ENCODE measurements at places on chromosomes 13 and 19. TPM values are rescaled to one million over a fixed set of nuclear protein-coding genes. Genes with fewer than 3 reads are reported as not detected.
A peak's percentile ranks its signal among the peaks of the same experiment; 100 is the strongest.

DNA sequence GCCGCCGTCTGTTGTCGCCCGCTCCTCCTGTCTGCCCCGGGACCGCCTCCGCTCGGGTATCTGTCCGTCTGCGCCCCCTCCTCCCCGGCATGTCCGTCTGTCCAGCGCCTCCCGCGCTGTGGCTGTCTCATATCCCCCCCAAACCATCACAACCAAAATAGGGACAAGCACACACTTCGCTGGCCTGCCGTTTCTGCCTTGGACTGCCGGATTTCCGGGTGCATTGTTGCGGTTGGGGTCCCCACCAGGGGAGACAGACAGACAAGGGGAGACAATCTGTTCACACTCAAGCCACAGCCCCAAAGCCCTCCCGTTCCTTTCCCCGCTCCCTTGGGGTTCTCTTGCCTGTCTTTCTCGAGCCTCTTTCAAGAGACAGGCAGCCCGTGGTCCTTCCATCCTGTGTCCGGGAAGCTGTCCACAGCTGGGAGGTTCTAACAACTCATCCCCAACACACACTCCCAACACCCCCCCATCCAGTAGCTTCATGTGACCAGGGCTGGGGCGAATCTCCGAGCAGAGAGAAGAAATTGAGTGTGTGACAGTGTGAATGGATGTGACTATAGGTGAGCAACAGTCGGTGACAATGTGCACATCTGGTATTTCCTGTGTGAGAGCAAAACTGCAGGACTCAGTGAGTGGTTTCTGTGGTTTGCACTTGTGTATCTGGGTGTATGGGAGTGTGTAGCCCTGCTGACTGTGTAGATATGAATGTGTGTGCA lies 16.5 kb upstream of the FOSB start:
- peak; percentile 58 for DNase-seq

- DNase-seq = no peak
These were observed 2.9 kb downstream of the LRCH1 start for GRCh38 chr13:46555722-46556417.

DNA sequence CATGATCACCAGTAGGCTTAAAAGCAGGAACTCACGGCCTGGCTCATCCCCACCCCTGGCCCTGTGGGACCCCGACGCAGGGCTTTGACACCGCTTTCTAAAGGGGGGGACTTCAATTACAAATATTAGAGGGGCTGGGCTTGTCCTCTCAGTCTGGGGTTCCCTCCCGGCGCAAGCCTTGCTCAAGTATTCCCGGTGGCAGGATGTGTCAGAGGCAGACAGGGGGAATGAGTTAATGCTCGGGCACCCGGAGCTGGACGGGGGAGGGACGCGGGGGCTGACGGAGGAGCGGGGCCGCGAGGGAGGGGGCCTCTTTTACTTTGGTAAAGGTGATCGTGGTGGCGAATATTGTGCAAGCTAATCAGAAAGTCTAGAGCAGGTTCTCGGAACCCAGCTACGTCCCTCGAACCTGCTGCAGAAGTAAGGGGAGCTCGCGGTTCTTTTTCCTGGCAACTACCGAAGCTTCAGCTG lies 1.1 kb downstream of the FGF14 start:
- no peak for DNase-seq

The NKPD1 gene
- polyA plus RNA-seq = not detected

DNA sequence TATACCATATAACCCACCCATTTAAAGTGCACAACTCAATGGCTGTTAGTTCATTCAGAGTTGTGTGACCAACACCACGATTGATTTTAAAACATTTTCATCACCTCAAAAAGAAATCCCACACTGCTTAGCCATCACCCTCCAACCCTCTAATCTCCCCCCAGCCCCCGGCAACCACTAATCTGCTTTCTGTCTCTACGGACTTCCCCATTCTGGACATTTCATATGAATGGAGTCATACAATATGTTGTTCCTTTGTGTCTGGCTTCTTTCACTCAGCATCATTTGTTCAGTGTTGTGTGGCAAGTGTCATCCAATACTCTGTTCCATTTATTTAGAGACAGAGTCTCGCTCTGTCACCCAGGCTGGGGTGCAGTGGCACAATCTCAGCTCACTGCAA lies 4.0 kb upstream of the PNMA8B start:
- no peak for DNase-seq

DNA sequence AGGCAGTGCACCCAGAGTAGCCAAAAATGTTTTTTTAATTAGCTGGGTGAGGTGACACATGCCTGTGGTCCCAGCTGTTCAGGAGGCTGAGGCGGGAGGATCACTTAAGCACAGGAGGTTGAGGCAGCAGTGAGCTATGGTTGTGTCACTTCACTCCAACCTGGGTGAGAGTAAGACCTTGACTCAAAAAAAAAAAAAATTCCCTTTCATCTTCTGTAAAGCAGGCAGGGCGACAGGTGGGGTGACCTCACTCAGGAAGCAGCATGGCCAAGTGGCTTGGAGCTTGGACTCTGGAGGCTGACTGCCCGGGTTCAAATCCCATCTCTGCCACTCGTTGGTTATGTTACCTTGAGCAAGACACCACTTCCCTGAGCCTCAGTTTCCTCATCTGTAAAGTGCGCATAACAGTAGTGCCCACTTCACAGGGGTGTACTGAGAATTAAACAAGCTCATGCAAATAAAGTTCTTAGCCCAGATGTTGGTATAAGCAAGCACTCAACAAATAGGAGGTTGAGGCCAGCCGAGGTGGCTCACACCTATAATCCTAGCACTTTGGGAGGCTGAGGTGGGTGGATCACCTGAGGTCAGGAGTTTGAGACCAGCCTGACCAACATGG lies 48.3 kb downstream of the MAP4K1 start:
- DNase-seq = no peak

DNA sequence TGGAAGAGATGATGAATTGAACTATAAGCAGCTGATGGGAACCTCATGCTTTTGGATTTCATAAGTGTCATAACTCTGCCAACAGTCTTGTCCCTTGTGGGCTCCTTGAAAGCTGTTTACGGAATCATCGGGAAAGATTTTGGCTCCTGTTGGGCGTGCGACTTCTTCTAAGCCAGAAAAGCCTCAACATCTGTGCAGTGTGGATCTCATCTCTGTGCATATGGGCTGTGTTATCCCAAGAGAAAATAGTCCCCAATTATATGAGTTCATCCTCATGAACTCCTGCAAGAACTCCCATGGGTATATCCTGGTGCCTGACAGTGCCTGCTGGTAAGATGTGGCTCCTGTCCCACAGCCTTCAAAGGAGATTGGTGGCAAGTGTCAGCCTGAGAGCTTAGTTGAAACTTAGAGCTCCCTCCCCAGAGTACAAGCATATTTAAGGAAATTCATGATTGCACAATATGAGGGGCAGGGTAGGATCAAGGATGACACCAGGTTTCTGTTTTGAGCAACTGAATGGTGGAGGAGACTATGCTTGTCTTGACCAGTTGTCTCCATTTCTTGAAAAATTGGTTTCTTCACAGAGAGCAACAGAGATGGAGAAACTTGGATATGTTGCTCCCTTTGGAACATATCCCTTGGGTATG lies 243.5 kb downstream of the ITGBL1 start:
- DNase-seq = no peak

The FUT1 gene
- polyA plus RNA-seq = 0.03 TPM

The VMAC gene
- polyA plus RNA-seq = 4.3 TPM

GRCh38 chr19:903266-903797 lies 9.7 kb downstream of the R3HDM4 start:
- DNase-seq = no peak

The PDCD5 gene
- 84.5 TPM for polyA plus RNA-seq

- no peak for DNase-seq
These were observed 199.6 kb downstream of the UQCRFS1 start for GRCh38 chr19:29013325-29013724.

GRCh38 chr13:44870456-44870929 lies 118.8 kb downstream of the NUFIP1 start:
- no peak for DNase-seq

The ACER1 gene
- not detected for polyA plus RNA-seq

The NTF4 gene
- polyA plus RNA-seq = not detected

GRCh38 chr13:81987159-81987558 lies 1646.2 kb upstream of the SPRY2 start:
- no peak for DNase-seq

The ESD gene
- polyA plus RNA-seq = 147 TPM

The FAM83E gene
- polyA plus RNA-seq = not detected

The ELSPBP1 gene
- not detected for polyA plus RNA-seq

DNA sequence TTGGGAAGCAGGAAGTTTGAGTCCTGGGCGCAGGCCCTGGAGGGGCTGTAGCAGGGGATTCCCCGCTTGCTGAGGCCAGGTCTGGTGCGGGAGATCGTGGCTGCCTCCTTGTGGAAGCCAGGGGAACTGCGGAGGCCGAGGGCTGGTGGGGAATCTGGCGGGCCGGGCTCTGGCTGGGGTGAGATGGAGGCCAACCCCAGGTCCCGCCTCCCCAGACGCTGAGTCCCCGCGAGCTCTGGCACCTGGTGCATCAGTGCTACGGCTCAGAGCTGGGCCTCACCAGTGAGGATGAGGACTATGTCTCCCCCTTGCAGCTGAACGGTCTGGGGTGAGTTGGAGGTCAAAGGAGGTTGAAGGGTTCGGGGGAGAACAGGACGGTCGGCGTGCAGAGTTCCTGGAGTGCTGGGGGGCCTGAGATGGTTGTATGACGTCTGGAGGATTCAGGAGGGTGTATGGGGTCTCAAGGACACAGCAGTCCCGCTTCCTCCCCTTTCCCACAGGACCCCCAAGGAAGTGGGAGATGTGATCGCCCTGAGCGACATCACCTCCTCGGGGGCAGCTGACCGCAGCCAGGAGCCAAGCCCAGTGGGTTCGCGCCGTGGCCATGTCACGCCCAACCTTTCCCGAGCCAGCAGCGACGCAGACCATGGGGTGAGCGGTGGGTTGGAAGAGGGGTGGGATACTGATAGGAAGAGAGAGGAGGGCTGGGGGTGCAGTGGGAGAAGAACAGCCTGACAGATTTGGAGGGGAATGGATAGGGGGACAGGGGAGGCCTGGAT lies 13.1 kb downstream of the GRAMD1A start:
- peak; percentile 67 for DNase-seq

The TTYH1 gene
- not detected for polyA plus RNA-seq

- DNase-seq = no peak
These were observed 21.9 kb downstream of the ONECUT3 start for GRCh38 chr19:1774989-1775772.

GRCh38 chr19:52453324-52454094 lies at the start of gene ZNF578:
ZNF578 (plus strand) TSS chr19:52453553; CDS start chr19:52501846, 48,293 bp downstream.
- peak; percentile 4 for DNase-seq

GRCh38 chr13:104057861-104058260 lies 991.6 kb upstream of the SLC10A2 start:
- no peak for DNase-seq

GRCh38 chr13:73633817-73634460 lies 500.3 kb downstream of the KLF12 start:
- no peak for DNase-seq

The ZSCAN22 gene
- polyA plus RNA-seq = 0.58 TPM

The ANGPTL8 gene
- not detected for polyA plus RNA-seq

GRCh38 chr19:42412227-42412626 lies 15.0 kb downstream of the LIPE start:
- DNase-seq = no peak

The VSIG10L gene
- 1.2 TPM for polyA plus RNA-seq

- no peak for DNase-seq
These were observed 43.0 kb downstream of the METTL21C start for GRCh38 chr13:102651892-102652291.

- no peak for DNase-seq
These were observed 32.1 kb downstream of the SMAD9 start for GRCh38 chr13:36887758-36888521.

The KLK15 gene
- polyA plus RNA-seq = not detected

GRCh38 chr19:18007917-18008673 lies at the start of gene ARRDC2:
ARRDC2 (plus strand) TSS chr19:18008170; CDS start chr19:18008311, 141 bp downstream.
- DNase-seq = peak; percentile 92

DNA sequence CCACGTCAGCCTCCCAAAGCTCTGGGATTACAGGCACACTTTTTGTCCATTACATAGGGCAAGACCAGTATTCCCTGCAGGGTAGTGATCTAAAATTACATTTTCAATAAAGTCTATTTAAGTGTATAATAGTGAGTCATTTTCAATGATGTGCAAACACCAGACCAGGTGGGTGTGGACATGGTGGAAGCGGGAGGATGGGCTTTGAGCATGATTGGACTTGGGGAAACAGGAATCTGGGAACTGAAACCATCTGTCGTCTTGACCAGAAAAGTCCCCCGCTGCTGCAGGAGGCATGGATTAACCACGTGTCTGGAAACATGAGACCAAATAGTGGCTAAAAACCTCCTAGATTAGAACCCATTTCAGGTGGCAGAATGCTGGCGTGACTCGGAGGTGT lies 4.9 kb downstream of the FXYD3 start:
- DNase-seq = peak; percentile 86

The ATP4A gene
- not detected for polyA plus RNA-seq

- no peak for DNase-seq
These were observed 3.7 kb upstream of the TMEM272 start for GRCh38 chr13:51848674-51849073.

DNA sequence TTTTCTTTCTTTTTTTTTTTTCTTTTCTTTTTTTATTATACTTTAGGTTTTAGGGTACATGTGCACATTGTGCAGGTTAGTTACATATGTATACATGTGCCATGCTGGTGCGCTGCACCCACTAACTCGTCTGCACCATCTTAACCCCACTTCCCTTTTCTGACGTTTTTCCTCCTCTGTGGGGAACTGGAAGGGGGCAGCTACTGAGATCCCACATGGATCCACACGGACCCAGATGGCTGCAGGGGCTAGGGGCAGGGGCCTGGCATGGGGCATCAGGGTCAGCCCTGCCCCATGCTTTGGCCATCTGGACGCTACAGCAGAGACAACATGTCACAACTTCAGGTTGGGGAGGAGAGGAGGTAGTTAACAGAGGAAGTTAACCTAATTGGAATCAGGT lies 54.3 kb downstream of the RUBCNL start:
- DNase-seq = no peak

DNA sequence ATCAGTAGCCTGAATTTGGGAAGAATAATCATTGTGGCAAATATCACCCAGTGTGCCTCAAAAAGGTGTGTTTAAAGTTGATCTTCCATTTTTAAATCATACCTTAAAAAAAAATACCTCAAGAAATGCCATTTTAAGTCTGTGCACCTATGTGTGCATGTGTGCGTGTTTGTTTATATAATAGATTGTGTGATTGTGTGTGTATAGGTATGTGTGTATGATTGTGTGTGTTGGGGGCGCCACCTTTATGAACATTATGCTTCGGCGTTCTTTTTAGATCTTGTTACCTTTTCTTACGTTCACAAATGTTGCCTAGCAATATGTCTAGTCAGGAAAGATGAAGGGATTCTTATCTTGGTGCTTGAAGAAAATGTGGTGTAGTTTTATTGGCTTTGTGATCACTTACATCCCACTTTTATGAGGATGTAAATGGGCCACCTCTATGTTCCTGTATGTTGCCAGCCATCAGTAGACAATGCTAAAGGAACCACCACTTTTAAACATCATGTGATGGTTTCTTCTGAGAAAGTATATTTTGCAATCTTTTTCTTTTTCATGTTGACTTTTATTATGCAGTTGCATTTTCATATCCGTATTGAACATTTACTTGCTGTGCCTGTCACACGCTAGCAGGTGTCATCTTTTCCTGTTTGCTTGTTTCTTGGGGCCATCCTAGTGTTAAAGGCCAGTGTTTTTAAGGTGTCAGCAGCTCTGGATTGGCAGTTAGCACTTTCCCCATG lies 2.2 kb upstream of the IRS2 start:
- peak; percentile 39 for DNase-seq

All from CD14-positive monocyte (primary cell).